ENCODE measurements at places on chromosomes 7 and 10.

DNA sequence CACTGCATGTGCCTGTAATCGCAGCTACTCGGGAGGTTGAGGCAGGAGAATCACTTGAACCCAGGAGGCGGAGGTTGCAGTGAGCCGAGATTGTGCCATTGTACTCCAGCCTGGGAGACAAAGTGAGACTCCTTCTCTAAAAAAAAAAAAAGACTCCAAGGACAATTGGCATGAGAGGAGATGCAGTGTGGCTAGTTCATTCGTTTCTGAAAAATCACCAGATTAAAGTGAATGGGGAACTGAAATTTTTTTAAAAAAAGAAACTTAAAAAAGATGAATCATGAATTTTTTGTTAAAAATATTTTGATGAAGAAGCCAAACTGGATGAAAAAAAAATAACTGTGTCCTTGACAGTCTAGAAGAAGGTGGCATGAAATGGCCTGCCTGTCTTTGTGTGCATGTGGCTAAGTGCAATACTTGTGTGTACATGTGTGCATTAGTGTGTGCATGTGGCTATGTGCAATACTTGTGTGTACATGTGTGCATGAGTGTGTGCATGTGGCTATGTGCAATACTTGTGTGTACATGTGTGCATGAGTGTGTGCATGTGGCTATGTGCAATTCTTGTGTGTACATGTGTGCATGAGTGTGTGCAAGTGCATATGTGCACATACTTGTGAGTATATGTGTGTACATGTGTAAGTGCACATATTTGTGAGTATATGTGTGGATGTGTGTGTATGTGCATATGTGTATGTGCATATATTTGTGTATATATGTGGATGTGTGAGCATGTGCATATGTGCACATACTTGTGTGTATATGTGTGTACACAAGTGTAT lies 391.7 kb upstream of the KLF6 start:
- DNase-seq = no peak

DNA sequence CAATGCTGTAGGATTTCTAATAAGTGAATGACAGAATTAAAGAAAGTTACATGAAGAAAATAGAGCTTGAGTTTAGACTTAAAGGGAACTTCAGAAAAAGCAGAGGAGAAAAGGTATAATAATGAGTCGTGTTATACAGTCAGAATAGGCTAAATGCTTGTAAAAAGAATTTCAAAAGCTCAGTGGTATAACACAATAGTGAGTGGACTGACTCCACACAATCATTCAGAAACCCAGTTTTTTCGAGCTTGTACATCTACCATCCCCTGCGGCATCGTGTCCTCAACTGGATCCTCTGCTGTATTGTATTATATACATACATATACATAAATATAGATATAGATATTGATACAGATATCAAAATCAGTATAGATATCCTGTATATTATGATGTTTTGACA lies 52.2 kb downstream of the IMMP2L start:
- DNase-seq = no peak

- DNase-seq = peak; percentile 56
Measured at GRCh38 chr7:50069613-50070012, 23.4 kb downstream of the ZPBP start.

DNA sequence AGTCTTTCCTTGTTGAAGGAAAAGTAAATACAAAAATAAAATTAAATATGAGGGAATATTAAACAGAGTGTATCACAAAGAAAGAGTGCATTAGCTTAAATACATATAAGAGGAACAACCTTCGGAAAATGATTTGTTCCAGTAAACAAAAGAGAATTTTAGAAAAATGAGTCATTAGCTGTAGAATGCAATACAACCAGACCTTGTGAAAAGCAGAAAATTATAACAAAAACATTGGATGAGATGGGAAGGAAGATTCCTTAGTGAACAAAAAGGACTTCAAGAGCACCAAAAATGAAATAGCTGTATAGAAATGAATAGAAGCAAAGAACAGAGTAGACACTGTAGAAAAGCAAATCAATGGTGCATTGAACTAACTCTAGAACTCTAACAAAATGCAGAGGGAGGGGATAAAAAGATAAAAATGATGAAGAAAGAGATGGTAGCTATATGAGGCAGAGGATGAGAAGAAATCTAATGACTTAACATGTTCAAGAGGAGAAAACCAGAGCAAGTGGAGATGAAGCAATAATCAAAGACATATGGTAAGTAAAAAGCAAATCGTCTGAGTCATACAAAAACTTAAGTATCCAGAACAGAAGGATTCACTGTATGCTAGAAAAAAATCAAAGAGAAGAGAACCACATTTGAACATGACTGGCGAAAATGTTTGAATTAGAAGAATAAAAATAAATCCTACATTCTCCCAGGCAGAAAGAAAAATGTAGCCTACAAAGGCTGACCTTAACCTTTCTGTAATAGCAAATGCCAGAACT lies 190.5 kb downstream of the TMEM26 start:
- no peak for DNase-seq

GRCh38 chr10:114550756-114551635 lies 107.1 kb downstream of the ABLIM1 start:
- no peak for DNase-seq

- DNase-seq = no peak
Measured at GRCh38 chr10:7958442-7958841, 96.0 kb upstream of the GATA3 start.

- no peak for DNase-seq
Measured at GRCh38 chr10:69612760-69613159, 17.3 kb upstream of the FAM241B start.

DNA sequence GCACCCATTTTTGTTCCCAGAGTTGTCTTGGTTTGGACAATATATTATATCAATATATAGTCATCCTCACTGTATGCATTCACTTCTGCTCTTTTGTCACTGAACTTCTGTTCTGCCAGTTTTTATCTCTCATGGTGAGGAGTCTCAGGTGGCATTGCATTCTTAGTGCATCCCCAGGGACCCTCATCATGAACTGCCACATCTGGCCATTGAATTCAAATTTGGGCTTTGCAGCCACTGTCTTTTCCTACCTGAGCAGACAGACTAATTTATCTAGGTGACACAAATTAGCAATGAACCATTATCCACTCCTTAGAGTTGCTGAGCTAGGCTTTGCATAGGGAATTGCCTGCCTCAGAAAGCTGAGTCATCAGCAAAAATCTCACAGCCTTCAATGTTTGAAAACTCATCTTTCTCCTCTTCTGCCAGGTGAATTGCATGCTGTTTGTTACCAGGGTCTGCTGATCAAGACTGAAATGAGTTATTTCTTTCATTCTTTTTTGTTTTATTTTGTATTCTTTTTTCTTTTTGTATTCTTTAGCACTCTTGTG lies 316.8 kb upstream of the MTPN start:
- peak; percentile 40 for DNase-seq

DNA sequence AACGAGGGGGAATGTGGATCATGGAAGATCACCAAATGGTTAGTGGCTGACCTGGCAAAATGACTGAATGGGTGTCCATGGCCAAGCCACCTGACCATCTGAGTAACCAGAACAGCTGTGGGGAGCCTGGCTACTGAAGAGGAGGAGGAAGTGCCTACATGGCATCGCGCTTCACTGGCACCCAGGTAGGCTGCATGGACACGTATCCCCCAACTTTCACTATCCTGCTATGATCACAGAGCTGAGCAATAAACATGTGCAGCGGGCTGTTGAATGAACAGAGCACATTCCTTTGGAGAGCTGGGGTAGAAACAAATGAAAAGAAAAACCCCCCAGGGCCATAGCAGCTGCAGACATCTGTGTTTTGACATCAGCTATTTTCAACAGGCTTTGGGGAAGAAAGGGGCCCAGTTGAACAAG lies 6.5 kb downstream of the AKR1B1 start:
- DNase-seq = no peak

- DNase-seq = no peak
Measured at GRCh38 chr7:31418928-31419327, 78.4 kb upstream of the NEUROD6 start.

DNA sequence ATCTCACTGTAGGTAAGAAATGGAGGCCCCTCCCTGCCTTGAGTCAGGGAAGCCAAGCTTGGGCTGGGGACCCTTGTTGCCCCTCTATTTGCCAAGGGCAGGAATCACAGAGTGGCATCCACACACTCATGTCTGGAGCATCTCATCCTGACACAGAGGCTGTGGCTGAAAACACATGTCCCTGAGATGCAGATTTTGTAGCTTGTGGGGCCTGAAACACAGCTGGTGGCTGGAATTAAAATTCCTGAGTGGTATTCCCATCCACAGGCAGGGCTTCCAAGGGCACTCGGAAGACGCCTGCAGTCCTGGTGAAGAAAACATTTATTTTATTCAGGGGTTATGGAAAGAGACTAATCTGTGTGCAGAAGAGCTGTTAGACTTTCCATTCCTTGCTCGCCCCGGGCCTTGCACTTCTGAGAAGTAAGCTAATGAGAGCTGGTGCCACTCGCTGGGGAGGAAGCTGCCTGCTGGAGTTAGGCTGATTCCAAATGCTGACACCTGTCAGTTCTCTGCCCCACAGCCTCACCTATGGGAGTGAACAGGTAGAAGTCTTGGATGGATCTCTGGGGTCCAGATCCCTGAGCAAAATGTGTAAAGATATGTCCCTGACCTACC lies 36.0 kb downstream of the C10orf120 start:
- no peak for DNase-seq

GRCh38 chr10:89602919-89603318 lies 42.1 kb downstream of the PANK1 start:
- no peak for DNase-seq

GRCh38 chr7:132500727-132501440 lies 75.4 kb downstream of the PLXNA4 start:
- DNase-seq = peak; percentile 84

DNA sequence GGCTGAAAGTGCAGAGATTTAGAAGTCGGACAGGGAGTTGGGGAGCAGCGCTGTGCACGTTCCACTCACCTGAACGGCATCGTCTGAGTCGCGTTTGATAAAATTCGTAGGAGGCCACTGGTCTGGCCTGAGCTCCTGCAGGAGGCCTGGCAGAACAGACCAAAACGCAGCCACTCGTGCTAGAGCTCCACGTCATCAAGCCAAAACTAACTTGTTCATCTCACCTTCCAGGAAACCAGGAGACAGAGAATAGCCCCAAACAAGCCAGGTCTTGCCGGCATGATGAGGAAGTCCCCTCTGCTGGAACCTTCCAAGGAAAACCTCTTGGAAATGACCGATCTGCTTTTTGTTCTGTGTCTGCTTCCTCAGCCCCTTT lies 43.4 kb upstream of the DNAJB6 start:
- DNase-seq = no peak

DNA sequence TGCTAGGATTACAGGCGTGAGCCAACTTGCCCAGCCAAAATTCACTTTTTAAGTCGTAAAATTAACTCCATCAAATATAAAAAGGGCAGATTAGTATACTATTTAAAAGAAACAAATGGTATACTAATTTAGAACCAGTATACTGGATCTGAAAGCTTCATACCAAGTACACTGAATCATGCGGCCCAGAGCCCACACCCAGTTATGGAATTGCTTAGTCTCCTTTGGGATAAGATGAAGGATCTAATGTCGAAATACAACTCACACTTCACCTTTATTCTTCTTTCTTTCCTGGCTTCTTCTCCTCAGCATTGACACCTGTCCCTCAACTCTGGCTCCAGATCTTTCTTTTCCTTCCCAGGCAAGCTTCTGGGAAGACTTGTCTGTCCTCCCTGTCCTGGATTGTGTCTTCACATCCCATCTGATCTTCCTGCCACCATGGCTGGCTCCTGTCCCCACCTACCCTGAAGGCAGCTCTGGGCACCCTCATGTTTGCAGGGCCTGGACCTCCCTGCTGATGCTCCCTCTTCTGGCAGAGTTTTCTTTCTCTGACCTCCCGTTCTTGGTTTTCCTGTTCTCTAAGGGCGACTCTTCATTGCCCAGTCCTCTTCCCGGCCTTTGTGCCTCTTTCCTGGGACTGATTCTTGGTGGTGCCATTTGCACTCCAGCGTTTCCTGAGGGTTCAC lies 57.8 kb upstream of the CTBP2 start:
- peak; percentile 74 for DNase-seq

DNA sequence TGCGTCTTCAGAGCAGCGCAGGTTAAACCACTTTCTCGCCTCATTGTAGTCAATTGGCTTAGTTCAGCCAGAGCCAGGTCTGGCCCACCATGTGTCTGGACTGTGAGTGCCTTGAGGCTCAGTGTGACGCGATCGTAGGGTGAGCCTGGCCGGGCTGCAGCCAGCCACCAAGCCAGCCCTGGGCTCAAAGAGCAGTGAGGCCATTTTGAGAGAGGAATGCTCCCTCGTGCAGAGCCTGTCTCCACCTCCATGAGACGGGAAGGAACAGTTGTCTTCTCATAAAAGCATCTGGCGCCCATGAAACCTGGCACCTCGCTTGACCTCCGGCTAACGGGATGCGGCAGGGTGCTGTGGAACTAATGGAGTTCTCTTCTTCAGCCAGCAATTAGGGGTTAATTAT lies 34.5 kb downstream of the LHPP start:
- no peak for DNase-seq

GRCh38 chr10:44725404-44725803 lies 185.7 kb upstream of the TMEM72 start:
- no peak for DNase-seq

DNA sequence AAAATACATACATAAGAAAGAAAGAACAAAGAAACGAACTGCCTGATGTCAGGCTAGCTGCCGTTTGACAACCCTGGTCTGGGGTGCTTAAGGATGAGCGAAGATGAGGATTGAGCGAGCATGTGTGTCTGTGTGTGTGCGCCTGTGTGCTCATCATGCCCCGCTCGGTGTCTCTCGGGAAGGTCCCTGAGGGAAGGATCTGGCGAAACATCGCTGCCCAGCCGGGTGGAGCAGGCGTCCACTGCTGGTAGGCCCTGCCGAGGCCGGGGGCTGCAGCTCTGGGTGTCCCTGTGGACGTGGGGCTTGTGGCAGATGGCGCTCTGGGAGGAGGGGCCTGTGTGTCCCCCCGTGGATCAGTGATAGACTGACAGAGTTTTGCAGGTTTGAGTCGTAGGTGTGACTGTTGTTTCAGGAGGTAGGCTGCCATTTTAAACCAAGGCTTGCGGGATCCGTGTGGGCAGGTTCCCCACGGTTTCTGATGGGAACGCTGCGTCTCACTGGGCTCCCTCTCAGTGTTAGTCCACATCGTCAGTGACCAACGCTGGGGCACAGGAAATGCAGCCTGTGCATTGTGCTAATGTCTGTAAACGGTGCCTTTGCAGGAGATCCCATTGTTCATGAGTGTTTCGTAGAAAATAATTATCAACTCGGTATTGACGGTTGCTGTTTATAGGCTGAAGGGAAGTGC lies 5.9 kb upstream of the SUN1 start:
- DNase-seq = peak; percentile 54

GRCh38 chr10:132829403-132829802 lies 43.5 kb upstream of the NKX6-2 start:
- no peak for DNase-seq

Data from endodermal cell (in vitro differentiated cells).